ENCODE measurements at places on chromosomes 3 and 15. TPM values are rescaled to one million over a fixed set of nuclear protein-coding genes. Genes with fewer than 3 reads are reported as not detected.

The DUOXA1 gene
- 0.68 TPM for total RNA-seq

The PP2D1 gene
- total RNA-seq, result not detected

DNA sequence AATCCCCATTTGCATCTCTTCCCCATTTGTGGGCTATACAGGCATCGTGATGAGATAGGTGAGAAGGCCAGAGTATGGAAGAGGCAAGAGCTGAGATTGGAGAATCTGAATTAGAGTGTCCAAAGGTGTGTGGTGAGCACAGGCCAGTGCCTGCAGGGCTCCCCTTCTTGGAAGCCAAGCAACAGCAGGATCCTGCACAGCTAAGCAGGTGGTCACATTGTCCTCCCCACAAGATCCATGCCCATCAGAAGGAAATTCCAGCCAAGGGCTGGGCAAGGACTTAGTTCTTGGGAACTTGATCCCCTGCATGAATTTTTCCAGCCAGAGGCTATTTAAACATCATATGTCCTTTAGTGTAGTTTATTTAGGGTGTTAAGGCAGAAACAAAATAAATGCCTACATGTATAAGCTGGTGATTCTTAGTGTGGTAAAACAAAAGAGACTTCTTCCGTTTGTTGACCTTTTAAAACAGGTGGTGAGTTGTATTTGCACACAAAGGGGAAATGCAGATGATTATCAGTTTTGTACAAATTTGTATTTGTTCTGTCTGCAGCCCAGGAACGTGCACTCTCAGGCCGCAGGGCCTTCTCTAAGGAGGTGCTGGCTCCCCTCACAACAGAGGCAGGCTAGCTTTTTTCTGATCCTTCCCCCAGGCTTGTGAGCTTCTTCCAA, 110.2 kb downstream of the PLCL2 start:
- DNase-seq, result no peak

GRCh38 chr15:81865850-81866537, 179.8 kb downstream of the MEX3B start:
- no peak for DNase-seq

DNA sequence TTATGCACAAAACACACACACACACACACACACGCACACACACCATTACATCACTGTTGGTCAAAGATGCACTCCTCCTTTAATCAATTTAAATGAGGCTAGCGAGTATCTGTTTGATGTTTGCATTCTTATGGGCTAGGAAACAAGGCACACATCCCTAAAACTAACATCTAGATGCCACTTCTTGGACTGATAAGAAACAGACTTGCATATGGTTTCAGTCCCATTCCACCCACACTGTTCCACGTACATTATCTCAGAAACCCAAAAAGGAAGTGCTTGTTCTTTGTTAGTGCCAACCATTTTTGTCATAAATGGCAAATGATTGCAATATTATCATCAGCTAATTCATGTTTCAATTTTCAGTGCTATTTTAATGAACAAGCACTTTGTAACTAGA, 69.5 kb downstream of the CCR1 start:
- no peak for DNase-seq

The AP3S2 gene
- total RNA-seq, result 46.9 TPM

The PATL2 gene
- total RNA-seq, result 3.3 TPM

DNA sequence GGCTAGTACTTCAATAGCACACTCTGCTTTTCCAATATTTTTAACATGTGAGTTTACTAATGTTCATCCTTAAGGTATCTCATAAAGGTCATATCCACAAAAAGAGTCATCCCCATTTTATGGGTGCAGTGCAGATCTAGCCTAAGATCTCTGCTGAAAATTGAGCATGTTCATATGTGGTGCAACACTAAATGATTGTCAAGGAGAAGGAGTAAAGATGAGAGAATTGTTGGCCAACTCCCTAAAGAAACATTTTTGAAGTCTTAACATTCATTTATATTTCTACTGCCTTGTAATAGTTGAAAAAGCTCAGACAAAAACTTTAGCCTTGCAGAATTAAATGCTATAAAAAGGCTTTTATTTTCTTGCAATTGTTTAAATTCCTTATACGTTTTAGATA, 1159.6 kb downstream of the TBL1XR1 start:
- DNase-seq, result no peak

The PLSCR2 gene
- not detected for total RNA-seq

DNA sequence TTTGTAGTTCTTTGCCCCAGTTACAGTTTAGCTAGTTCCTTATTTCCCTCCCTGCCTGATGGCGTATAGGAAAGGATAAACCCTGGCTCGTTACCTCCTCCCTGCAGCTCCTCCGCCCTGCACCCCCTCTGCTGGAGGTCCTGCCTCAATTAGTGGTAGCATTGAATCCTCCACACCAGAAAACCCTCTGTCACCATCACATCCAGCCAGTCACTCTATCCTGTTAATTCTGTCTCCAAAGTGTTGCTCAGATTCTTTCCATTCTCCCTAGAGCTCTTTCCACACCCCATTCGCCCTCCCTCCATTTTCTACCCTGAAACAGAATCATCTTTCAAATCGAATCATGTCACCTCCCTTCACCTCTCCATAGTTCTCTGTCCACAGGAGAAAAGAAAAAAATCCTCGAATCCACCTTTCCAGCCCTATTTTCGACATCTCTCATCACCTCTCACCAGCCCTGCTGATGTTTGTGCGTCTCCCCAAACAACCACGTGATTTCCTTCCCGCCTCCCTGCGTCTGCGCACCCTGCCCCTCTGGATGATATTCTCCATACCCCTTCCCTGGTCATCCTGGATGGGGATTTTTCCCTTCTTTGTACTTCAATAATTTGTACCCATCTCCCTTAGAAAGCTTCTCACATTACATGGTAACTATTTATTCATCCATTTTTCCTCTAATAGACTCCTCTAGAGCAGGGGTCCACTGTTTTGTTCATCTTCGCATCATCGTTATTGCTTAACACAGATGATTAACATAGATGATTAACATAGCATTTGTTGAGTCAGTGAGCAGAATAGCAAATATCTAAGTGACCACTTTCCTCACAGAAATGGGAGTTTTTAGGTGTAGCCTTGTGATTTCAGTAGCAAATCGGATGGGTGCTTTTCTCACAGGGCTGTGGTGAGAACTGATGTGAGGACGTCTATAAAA, 37.1 kb downstream of the MAP3K13 start:
- DNase-seq, result no peak

The PLSCR1 gene
- 29.9 TPM for total RNA-seq

The SPINK8 gene
- total RNA-seq, result not detected

- no peak for DNase-seq
Measured at GRCh38 chr3:152283492-152284381, 15.0 kb downstream of the MBNL1 start.

Measured in Right ventricle myocardium inferior (tissue), 1 donor.